ENCODE measurements at places on chromosomes 3 and 15.

GRCh38 chr15:42608110-42608531 lies 32.7 kb downstream of the STARD9 start:
- no peak for DNase-seq

GRCh38 chr15:66169023-66169422 lies 84.5 kb downstream of the MEGF11 start:
- DNase-seq = no peak

GRCh38 chr3:13552857-13553652 lies 4.1 kb downstream of the FBLN2 start:
- no peak for DNase-seq

GRCh38 chr15:59250249-59250648 lies 43.6 kb downstream of the LDHAL6B start:
- DNase-seq = no peak

GRCh38 chr3:135218304-135218703 lies 423.2 kb downstream of the EPHB1 start:
- no peak for DNase-seq

DNA sequence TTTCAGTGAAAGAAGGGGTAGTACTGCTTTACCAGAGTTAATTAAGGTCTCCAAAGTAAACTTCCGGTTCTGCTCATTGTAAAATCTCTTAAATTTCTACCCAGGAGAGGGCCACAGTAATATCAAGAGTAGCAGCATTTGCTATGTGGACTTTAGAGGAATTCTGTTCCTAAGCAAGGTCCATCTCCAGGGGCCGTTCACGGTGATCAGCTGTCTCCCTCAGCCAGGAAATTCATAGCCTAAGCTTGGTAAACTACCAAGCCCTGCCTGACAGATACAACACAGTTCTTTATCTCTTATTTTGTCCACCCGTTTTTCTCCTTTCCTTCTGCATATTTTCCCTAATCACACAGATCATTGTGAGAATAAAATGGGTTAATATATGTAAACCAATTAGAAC lies 2.3 kb downstream of the DUT start:
- DNase-seq = no peak

GRCh38 chr3:184361932-184362667 lies 590 bp downstream of the POLR2H start:
- no peak for DNase-seq

GRCh38 chr15:68997050-68997449 lies 17.4 kb upstream of the NOX5 start:
- no peak for DNase-seq

GRCh38 chr3:90055666-90056065 lies 948.2 kb downstream of the EPHA3 start:
- DNase-seq = no peak

- DNase-seq = no peak
Measured at GRCh38 chr15:76533060-76533820, 196.7 kb downstream of the ISL2 start.

DNA sequence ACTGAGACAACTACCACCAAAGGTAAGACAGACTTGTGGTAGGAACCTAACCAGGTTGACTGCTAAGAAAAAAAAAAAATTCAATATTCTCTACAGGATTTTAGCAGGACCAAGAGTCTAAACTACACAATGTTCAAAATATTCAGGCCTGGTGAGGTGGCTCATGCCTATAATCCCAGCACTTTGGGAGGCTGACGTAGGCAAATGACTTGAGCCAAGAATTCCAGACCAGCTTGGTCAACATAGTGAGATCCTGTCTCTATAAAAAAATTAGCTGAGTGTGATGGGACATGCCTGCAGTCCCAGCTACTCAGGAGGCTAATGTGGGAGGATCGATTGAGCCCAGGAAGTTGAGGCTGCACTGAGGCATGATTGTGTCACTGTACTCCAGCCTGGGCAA lies 341.6 kb upstream of the WNT5A start:
- DNase-seq = no peak

GRCh38 chr3:134449951-134450350 lies 35.8 kb downstream of the ANAPC13 start:
- DNase-seq = no peak

- no peak for DNase-seq
Measured at GRCh38 chr3:120469882-120470301, 19.1 kb upstream of the FSTL1 start.

DNA sequence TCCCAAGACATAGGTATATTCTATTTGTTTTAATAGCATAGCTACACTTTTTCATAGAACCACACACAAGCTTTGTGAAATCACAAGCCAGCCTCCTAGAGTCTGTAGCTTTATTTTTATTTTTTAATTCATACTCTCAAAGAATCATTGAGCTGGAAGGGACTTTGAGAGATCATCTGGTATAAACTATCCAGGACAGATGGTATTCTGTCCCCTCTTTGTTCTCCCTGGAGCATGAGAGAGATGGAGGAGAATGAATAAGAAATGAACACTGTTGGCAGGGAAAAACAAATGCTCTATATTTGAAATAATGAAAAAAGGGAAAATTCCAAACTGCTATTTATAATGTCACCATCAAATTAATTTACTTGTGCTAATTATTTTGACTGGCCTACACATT lies 338.7 kb upstream of the IL12A start:
- DNase-seq = no peak

DNA sequence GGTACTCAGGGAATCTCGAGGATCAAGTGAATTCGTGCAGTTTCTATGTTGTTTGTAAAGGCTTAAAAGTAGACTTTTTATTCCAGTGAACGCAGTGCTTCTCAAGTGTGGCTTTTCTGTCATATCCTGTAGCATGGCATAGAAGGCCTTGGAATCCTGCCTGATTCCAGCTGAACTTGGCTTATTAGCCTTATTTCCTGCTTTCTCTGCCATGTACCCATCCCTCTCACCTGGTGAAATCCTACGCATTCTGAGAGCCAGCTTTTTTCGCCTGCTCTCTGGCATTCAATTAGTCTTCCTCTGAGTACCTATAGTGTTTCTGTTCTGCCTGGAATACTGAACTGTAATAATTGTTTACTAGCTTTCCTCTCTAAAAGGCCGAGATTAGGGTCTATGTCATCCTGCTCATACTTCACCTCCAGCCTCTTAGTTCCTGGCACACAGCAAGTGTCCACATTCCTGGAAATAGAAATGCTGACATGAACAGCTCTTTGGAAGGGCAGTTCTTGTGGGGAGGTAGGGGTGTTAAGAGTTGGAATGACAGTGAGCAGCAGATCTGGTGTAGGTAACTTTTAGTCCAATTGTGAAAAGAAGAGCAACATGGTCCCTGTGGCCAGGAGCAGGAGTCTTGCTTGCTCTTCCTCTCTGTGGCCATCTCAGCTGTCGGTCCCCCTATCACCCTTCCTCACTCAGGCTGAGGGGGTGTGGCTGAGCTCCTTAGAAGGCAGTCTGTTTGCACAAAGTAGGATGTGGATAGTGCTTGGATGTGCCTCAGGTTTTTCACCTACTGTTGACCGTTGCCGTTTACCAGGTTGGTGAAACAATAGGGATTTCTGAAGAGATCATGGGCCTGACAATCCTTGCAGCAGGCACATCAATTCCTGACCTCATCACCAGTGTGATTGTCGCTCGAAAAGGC lies 30.4 kb downstream of the SLC24A1 start:
- no peak for DNase-seq

- no peak for DNase-seq
Measured at GRCh38 chr3:157607826-157608405, 104.7 kb upstream of the VEPH1 start.
